ENCODE measurements at places on chromosomes 1 and 21. TPM values are rescaled to one million over a fixed set of nuclear protein-coding genes. Genes with fewer than 3 reads are reported as not detected.

RASSF5 gene
- total RNA-seq = 48.2 TPM

DNA sequence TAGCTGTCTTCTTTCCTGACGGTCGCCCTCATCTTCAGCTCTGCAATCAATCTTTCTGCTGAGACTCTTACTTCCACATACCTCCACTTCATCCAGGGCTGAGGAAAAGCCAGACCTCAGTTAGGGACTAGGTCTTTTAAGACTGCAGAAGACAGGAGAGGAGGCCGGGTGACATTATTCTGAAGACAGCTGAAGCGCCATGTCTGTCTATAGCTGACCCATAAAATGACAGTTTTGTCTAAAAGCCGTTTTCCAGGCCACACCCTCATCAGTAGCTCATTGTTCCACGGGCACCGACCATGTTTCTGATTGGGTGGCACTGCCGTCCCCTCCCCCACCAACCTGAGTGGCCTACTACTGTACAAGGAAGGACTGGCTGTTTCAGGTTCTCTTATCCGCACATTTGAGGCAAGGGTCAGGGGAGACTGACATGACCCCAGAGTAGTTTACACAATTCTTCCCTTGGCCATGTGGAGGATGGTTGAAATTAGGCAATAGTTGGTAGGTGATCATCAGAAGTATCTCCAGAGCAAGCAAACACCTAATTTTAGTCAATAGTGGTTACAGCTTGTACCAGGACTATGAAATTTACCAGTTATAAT is at the start of gene ADCY10:
TSS of gene ADCY10 (minus strand) at position 240 of the 602 bp plus-strand sequence. CDS start 8,994 bp downstream, outside the sequence.
- no peak within 1 kb of the TSS for H3K27ac ChIP-seq
- no peak within 1 kb of the TSS for H3K4me3 ChIP-seq
- DNase-seq = no peak
- peaks cover 33% of the 10 kb centered on the region for H3K36me3 ChIP-seq
- no peaks in the 10 kb centered on the region for H3K4me1 ChIP-seq

CFAP141 gene
- 2.8 TPM for total RNA-seq

GRCh38 chr1:25458541-25459298 is 28.0 kb downstream of the MACO1 start:
- peaks cover 16% of the 10 kb centered on the region for H3K4me1 ChIP-seq
- H3K36me3 ChIP-seq = peaks cover 73% of the 10 kb centered on the region
- DNase-seq = no peak
- H3K27ac ChIP-seq = no peak overlapping the region
